Smooth muscle cell of the umbilical artery (primary cell): ENCODE measurements at places on chromosomes 6 and 20. TPM values are rescaled to one million over a fixed set of nuclear protein-coding genes. Genes with fewer than 3 reads are reported as not detected.

Gene FRK
- total RNA-seq, result 0.09 and 0.30 TPM in 2 replicates

Gene SDHAF4
- total RNA-seq, result 3.9 and 5.2 TPM in 2 replicates

Gene EYS
- total RNA-seq, result 0.05 TPM in 1 of 2 replicates, not detected in the other

Gene CALHM5
- 6.1 and 15.1 TPM in 2 replicates for total RNA-seq

Gene MAFB
- 0.14 and 0.30 TPM in 2 replicates for total RNA-seq

Gene HLA-DQA1
- not detected in 2 replicates for total RNA-seq

Gene C20orf141
- not detected in 2 replicates for total RNA-seq

Gene RIPOR3
- total RNA-seq, result 1.2 and 8.6 TPM in 2 replicates

Gene SLA2
- total RNA-seq, result not detected in 2 replicates

Gene TOX2
- total RNA-seq, result 2.1 and 2.2 TPM in 2 replicates

Gene ELOVL4
- 7.1 and 7.6 TPM in 2 replicates for total RNA-seq

Gene CNBD2
- 0.55 and 1.2 TPM in 2 replicates for total RNA-seq

Gene GJA10
- not detected in 2 replicates for total RNA-seq

Gene MYO6
- total RNA-seq, result 13.7 and 28.7 TPM in 2 replicates

Gene TXLNB
- 0.05 TPM in 1 of 2 replicates, not detected in the other for total RNA-seq

Gene BCKDHB
- 10.0 and 12.8 TPM in 2 replicates for total RNA-seq

Gene SLCO4A1
- total RNA-seq, result under 0.01 and 1.5 TPM in 2 replicates

Gene WFDC12
- total RNA-seq, result not detected in 2 replicates

Gene HSPA12B
- under 0.01 TPM in 1 of 2 replicates, not detected in the other for total RNA-seq

Gene KIF13A
- total RNA-seq, result 43.1 and 61.7 TPM in 2 replicates

Gene SAPCD1
- 1.2 TPM in 2 replicates for total RNA-seq

Gene CCDC167
- total RNA-seq, result 16.2 and 39.8 TPM in 2 replicates
